Activated T-cell treated with anti-CD3 and anti-CD28 coated beads, Interleukin-2, amount 50 U/mL, for 24 hours (primary cell): ENCODE measurements at places on chromosomes 11 and 22.

DNA sequence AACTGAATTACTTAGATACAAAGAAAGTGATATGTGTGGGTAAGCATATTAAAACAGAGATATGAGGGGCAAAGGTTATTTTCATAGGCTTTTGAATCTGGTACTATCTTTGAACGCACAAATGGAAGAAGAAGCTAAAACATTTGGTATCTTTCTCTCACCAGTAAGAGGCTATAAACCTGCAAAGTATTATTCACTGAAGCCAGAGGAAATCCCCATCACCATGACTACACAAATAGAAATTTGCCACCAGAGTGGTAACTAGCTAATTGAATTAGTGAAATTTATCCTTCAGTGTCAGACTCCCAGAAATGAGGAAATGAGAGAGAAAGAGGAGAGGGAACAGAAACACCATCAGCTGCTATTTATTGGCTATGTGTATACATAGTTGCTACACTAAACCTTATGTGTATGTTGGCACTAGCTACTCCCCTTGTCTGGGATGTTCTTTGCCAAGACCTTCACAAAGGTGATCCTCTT is 503.4 kb downstream of the DLG2 start:
- H3K27ac ChIP-seq = no peak overlapping the region
- no peaks in the 10 kb centered on the region for H3K27me3 ChIP-seq
- DNase-seq = no peak
- no peak overlapping the region for H3K4me3 ChIP-seq
- no peaks in the 10 kb centered on the region for H3K36me3 ChIP-seq

GRCh38 chr11:67354075-67355022 is 1.0 kb upstream of the POLD4 start:
- H3K27ac ChIP-seq = peak overlapping the region; percentile 99
- H3K27me3 ChIP-seq = no peaks in the 10 kb centered on the region
- peak overlapping the region; percentile 95 for H3K4me3 ChIP-seq

DNA sequence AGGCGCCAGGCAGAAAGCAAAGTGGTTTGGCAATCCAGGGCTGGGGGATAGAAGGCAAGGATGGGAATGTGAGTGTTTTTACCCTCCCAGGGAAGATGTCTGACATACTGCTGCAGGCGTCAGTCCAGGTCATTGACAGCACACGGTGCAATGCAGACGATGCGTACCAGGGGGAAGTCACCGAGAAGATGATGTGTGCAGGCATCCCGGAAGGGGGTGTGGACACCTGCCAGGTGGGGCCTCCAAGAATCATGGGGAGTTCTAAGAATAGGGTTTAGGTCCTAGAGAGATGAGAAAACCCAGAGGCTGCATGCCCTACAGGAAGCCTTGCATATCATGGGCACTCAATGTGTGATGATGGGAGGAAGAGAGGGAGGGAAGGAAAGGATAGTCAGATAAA is 28.3 kb upstream of the SMIM35 start:
- DNase-seq = no peak
- H3K27ac ChIP-seq = no peak overlapping the region
- H3K4me1 ChIP-seq = peaks cover 16% of the 10 kb centered on the region
- H3K27me3 ChIP-seq = peaks cover 2% of the 10 kb centered on the region

GRCh38 chr11:103534959-103535358 is 425.7 kb downstream of the DYNC2H1 start:
- H3K36me3 ChIP-seq = no peaks in the 10 kb centered on the region
- H3K27ac ChIP-seq = no peak overlapping the region
- DNase-seq = no peak
- peaks cover 17% of the 10 kb centered on the region for H3K27me3 ChIP-seq
- no peaks in the 10 kb centered on the region for H3K4me1 ChIP-seq

DNA sequence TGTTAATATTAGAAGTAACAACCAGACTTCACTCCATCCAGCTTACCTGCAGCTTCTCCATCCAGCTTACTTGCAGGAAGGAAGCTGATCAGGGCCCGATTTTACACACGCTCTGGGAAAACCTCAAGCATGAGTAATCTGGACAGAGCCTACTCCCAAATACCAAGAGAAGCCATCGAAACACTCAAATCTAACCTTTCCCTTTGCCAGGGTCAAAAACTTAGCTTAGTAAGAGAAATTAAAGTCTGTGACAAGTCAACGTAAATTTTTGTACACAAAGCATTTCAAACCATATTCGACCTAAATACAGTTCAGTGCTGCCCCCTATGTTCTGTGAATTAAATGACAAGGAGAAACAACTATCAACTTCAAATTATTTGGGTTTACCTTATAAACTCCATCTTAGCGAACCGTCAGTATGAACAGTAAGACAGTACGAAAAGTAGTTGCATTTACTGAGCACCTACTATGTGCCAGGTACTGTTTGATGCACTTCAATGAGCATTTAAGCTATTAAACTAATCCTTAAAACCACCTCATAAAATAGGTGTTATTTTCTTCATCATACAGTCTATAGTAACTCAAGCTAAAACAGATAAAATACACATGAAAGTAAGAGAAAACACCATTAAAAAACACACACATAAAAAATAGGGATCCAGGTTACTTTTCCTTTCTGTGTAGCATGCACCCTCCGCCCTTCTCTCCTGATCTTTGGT is 36.9 kb downstream of the ARFGAP3 start:
- H3K27me3 ChIP-seq = no peaks in the 10 kb centered on the region
- H3K4me3 ChIP-seq = no peak overlapping the region
- DNase-seq = no peak
- no peaks in the 10 kb centered on the region for H3K4me1 ChIP-seq

DNA sequence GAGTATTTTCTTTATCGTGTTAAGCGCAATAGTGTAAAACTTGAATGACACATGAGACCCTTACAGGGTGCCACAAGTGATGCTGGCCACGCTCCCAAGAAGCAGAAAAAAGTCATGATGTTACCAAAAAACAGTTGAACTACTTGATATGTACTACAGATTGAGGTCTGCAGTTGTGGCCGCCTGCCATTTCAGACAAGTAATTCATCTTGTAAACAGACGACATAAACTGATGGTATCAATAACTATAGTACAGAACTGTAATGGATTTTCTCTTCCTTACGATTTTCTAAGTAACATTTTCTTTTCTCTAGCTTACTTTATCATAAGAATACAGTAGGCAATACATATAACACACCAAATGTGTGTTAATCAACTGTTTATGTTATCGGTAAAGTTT is 5.5 kb downstream of the CD59 start:
- H3K36me3 ChIP-seq = peaks cover 17% of the 10 kb centered on the region
- H3K27ac ChIP-seq = no peak overlapping the region
- peaks cover 48% of the 10 kb centered on the region for H3K4me1 ChIP-seq
- no peak overlapping the region for H3K4me3 ChIP-seq
- DNase-seq = no peak
- peaks cover 9% of the 10 kb centered on the region for H3K27me3 ChIP-seq

DNA sequence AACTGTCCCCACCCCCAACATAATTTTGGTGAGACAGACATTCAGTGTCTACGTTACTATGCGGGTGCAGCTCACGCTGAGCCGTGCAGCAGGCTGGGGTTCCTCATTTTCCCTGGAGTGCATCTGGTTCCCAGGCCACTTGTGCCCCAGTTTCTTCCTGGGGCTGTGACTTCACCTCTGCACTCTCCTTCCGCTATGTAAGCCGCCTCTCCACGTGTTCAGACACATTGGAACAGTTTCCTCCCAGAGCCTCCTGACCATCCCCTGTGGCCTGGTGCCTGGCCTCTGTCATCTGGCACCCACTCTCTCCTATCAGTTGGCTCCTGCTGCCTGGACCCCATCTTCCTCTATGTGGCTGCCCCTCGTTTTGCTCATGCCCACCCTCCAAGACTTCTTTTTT is 46.2 kb upstream of the A4GALT start:
- H3K27ac ChIP-seq = no peak overlapping the region
- H3K27me3 ChIP-seq = peaks cover 11% of the 10 kb centered on the region
- no peak for DNase-seq
- no peaks in the 10 kb centered on the region for H3K36me3 ChIP-seq
- H3K4me3 ChIP-seq = no peak overlapping the region

GRCh38 chr22:49953680-49954344 is 6.8 kb upstream of the PIM3 start:
- H3K27ac ChIP-seq = no peak overlapping the region
- H3K4me1 ChIP-seq = peaks cover 16% of the 10 kb centered on the region
- no peaks in the 10 kb centered on the region for H3K27me3 ChIP-seq
- H3K4me3 ChIP-seq = no peak overlapping the region
- no peak for DNase-seq
- no peaks in the 10 kb centered on the region for H3K36me3 ChIP-seq

DNA sequence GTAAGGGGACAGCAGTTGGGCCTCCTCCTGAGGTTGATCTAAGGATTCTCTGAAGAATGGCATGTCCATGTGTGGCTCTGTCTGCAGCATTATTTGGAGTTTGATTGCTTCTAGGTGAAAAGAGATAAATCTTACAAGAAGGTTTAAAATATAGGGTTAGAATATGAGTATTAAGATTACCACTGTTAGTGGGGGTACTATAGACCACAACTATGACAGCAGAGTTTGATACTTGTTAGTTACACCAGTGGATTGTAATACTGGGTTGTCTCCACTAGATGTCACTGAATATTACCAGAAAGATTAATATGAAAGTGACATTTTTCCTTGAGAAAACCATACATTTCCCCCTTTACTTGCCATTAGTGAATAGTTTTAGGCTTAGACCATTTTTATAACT is 47.9 kb downstream of the ZNF280B start:
- no peaks in the 10 kb centered on the region for H3K4me1 ChIP-seq
- peaks cover 44% of the 10 kb centered on the region for H3K27me3 ChIP-seq
- no peak overlapping the region for H3K27ac ChIP-seq
- H3K36me3 ChIP-seq = no peaks in the 10 kb centered on the region

DNA sequence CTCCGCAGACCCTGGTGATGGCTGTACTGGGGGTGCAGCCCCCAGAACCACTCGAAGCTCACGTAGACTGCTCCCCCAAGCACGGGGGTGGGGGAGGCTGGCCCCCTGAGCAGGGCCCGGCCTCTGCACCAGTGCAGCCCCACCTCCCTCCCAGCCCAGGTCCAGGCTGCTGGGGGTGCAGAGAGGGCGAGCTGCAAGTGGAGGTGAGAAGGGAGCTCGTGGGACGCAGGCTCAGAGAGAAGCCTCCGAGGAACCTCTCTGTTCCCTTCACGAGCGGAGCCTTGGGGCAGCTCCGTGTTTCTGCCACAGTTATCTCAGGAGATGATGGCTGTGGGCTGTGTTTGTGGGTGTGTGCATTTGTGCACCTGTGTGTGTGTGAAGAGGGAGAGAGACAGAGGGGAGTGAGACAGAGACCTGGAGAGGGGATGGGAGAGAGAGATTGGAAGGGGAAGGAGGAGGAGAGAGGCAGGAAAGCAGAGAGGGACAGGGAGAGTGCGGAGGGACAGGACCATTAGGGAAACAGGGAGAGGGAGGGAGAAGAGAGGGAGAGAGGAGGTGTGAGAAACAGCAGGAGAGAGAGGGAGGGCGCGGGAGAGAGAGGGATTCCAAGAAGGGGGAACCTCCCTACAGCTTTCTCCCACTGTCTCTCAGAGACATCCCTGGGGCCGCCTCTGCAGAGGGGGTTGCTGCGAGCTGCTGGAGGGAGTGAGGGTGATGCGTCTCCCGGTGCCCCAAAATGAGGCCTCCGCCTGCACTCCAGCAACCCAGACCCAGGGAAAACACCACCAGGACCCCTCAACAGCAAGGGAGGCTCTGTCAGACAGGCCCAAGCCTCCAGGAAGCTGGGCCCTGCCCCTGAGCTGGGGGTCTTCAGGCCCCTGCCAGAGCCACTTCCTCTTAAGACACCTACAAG is 1488.6 kb downstream of the BRD1 start:
- DNase-seq = no peak

- H3K27me3 ChIP-seq = no peaks in the 10 kb centered on the region
- peaks cover 3% of the 10 kb centered on the region for H3K4me1 ChIP-seq
- no peak for DNase-seq
- H3K4me3 ChIP-seq = no peak overlapping the region
These were observed 59.3 kb downstream of the DGCR2 start for GRCh38 chr22:19062943-19063308.

GRCh38 chr22:47127441-47127871 is 365.0 kb downstream of the TBC1D22A start:
- H3K27ac ChIP-seq = no peak overlapping the region
- no peak for DNase-seq
- no peak overlapping the region for H3K4me3 ChIP-seq
- H3K36me3 ChIP-seq = peaks cover 16% of the 10 kb centered on the region
- H3K4me1 ChIP-seq = peaks cover 11% of the 10 kb centered on the region

GRCh38 chr11:90701716-90702115 is 478.9 kb upstream of the CHORDC1 start:
- no peak for DNase-seq
- no peaks in the 10 kb centered on the region for H3K4me1 ChIP-seq
- no peak overlapping the region for H3K4me3 ChIP-seq
- no peak overlapping the region for H3K27ac ChIP-seq
- H3K27me3 ChIP-seq = no peaks in the 10 kb centered on the region

DNA sequence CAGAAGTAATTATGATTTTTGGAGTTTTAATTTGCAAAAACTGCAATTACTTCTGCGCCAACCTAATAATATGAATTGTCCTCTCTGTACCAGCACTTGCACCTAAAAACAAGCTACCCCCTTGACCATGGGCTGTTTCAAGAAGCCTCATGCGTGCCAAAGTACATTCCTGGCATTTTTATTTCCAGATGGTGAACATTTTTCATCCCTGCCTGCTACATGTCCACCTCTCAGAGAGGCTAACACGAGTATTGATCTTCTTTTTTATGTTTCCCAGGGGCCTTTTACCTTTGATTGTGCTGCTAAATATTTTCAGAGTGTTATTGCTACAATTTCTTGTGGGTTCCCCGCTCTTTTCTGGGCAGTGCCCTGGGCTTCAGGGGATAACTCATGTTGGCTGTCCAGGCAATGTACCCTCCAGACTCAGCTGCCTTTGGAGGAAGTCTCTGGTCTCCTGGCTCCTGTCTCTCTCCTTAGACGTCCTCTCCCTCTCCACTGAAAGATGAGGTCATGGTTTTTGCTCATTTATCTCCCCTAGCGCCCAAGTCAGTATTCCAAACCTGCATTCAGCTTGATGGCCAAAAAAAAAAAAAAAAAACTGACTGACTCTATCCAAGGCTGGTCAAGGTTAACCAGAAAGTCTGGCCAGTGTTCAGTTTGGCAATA is 86.2 kb upstream of the ASPHD2 start:
- no peaks in the 10 kb centered on the region for H3K36me3 ChIP-seq
- peaks cover 37% of the 10 kb centered on the region for H3K27me3 ChIP-seq
- H3K4me1 ChIP-seq = no peaks in the 10 kb centered on the region
- H3K27ac ChIP-seq = no peak overlapping the region
- H3K4me3 ChIP-seq = no peak overlapping the region
- DNase-seq = no peak

- H3K4me1 ChIP-seq = no peaks in the 10 kb centered on the region
- H3K27ac ChIP-seq = no peak overlapping the region
- H3K27me3 ChIP-seq = peaks cover 16% of the 10 kb centered on the region
- no peak overlapping the region for H3K4me3 ChIP-seq
- H3K36me3 ChIP-seq = no peaks in the 10 kb centered on the region
These were observed 414.8 kb downstream of the BUD13 start for GRCh38 chr11:116357784-116358544.

GRCh38 chr22:41401781-41402648 is 20.3 kb downstream of the TEF start:
- no peak overlapping the region for H3K27ac ChIP-seq
- peaks cover 8% of the 10 kb centered on the region for H3K36me3 ChIP-seq
- H3K27me3 ChIP-seq = no peaks in the 10 kb centered on the region
- H3K4me3 ChIP-seq = no peak overlapping the region
